ENCODE measurements at places on chromosomes 12 and 14. TPM values are rescaled to one million over a fixed set of nuclear protein-coding genes. Genes with fewer than 3 reads are reported as not detected.

The DPY19L2 gene
- 0.32 TPM for total RNA-seq

The OTOGL gene
- not detected for total RNA-seq

The FAM177A1 gene
- 32.5 TPM for total RNA-seq

The AQP6 gene
- total RNA-seq: not detected

The SSPN gene
- not detected for total RNA-seq

The NKX2-8 gene
- not detected for total RNA-seq

The LTB4R gene
- total RNA-seq: 30.5 TPM

The SYCP3 gene
- total RNA-seq: 0.36 TPM

The PDZRN4 gene
- total RNA-seq: 16.8 TPM

The INHBC gene
- total RNA-seq: 0.36 TPM

The KRT85 gene
- total RNA-seq: not detected

GRCh38 chr14:90520326-90520725 is 123.5 kb downstream of the CALM1 start:
- no peak for DNase-seq

- no peak for DNase-seq
Measured at GRCh38 chr14:91171291-91171690, 57.4 kb downstream of the DGLUCY start.

GRCh38 chr14:45084946-45085346 is 1.0 kb downstream of the PRPF39 start:
- peak; percentile 35 for DNase-seq

DNA sequence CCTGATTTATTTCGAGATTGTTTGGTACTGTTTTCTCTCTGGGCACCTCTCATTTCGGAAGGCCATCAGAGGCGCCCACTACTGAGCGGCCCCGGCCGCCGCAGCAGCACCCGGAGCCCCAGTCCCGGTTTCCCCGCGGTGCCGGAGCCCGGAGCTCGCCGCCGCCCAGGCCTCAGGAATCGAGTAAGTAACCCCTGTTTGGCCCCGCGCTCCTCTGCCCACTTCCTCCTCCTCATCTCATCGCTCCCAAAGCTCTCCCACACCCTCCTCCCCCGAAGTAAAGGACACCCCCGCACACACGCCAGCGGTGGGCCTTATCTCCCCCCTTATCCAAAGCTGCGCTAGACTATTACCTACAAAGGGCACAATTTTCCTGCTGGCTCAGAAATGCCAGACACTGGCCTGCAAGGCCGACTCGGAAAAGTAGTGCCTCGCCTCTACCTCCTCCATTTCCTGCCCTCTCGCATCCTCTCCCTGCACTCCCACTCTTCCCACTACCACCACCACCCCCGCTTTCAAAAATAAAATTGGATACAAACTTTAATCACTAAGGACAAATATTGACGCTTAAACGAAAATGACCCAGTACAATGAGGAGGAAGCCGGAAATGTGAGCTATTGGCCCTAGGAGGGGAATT is 637 bp upstream of the FOXG1 start:
- DNase-seq: no peak

GRCh38 chr12:130053651-130054069 is 108.6 kb upstream of the FZD10 start:
- no peak for DNase-seq

- no peak for DNase-seq
Measured at GRCh38 chr14:78746086-78746595, 576.0 kb downstream of the NRXN3 start.

DNA sequence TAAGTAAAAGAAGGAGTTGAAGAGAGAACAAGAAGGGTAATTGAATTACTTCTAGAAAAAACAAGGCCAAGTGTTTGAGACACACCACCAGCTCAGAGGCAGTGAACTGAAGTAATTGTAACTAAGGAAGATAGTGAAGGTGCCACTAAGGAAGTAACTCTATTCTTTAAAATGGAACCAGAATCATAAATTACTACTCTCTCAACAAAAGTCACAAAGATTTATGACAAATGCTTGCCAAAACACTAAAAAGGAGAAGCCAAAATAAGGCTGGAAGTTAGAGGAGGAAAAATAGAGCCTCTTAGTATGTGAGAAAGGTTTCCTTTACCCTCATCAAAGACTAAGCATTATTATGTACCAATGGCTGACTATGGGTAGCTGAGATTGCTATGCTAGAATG is 208.5 kb downstream of the MDGA2 start:
- DNase-seq: no peak

DNA sequence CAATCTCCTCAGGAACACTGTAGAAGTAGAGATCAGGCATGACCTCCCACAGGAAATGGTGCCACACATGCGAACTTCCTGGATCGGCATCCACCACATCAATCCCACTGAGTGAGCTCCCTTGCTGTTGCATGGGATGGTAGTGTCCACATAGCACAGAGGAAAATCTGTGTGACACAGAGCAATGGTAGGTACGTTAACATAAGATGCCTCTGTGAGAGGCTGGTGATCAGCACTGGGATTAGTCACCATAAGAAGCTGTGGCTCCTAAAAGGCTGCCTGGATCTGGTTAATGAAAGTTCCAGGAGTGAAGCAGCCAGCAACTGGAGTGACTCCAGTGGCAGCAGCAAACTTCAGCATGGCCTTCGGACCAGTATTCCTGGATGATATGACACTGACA is 21.8 kb downstream of the WDHD1 start:
- DNase-seq: no peak

DNA sequence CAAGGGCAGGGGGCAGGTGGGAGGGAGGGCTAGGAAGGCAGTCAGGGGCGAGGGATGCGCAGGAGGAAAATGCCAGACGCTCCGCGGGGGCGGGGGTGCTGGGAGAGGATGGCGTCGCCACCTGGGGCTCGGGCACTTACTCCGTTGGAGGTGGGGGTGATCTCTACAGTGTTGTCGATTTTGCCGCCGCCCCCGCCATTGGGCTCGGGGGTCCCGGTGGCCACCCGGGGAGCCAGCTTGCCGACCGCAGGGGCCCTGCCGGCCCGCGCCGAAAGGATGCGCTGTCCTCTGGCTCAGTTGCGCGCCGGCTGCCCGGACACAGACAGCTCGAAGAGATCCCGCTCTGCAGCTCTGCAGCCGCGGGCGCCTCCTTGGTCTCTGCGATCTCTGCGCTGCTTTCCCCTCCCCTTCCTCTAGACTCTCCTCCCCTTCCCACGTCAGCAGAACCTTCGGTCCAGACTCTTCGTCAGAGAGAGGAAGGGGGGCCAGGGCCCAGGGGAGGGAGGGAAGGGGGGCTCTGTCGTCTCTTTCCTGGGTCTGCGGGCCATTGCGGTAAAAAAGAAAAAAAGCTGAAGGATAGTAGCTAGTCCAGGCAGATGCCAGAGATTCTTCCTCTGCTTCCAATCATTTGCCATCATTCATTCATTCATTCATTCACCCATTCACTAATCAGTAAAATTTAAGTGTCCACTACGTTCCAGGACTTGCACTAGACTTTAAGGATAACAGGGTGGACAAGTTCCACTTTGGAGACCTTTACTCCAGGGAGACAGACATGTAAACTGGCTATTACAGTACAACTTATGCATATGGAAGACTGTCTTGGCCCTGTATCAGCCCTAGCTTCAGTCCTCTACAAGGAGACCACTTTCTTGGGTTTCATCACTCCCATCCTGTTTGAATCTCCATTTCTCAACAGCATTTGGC is at the start of gene SLC22A17:
TSS of gene SLC22A17 (minus strand) at position 382 of the 927 bp plus-strand sequence.
- no peak for DNase-seq

DNA sequence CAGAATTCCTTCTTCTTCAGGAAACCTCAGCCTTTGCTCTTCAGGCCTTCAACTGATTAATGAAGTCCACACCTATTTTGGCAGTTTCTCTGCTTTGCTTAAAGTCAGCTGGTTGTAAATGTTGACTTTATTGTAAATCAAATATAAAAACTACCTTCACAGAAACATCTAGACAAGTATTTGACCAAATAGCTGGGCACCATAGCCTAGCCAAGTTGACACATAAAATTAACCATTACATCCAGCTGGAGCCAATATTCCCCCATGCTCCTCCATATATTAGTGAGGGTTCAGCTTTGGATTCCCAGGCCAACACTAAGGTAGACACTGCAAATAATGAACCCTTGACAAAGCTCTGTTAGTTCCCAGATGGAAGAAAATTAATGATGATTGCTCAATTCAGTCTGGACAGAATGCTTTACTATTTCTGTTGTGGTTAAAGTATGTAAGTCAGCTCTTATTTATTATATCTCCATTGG is 125.5 kb downstream of the ZFP36L1 start:
- no peak for DNase-seq

- DNase-seq: no peak
Measured at GRCh38 chr14:99755068-99755405, 38.2 kb upstream of the EML1 start.

DNA sequence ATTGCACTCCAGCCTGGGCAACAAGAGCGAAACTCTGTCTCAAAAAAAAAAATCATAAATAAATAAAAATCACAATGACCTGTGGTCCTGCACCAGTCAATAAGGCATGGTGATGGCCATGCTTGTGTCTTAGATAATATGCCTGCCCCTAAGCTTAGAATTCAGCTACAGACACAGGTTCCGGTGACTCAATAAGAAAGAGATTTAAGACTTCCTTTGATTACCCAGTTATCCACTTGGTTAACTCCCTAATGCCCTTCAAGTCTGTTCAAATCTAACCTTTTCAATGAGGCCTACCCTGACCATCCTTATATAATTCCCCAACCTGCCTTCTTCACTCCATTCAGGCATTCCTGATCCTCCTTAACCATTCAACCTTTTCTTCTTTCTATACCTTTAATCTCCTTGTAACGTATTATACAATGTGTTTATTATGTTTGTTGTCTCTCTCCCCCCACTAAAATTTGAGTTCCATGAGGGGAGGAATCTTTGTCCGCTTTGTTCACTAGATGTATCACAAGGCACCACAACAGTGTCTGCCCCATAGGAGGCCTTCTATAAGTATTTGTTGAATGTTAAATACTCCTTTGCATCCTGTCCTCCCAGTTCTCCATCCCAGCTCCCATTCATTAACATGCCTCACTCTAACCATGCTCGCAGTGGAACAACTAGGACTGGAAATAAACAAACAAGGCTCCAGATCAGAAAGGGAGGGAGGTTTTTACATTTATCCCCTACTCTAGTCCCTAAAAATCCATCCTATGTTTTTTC is 8.9 kb downstream of the MAP4K5 start:
- no peak for DNase-seq

DNA sequence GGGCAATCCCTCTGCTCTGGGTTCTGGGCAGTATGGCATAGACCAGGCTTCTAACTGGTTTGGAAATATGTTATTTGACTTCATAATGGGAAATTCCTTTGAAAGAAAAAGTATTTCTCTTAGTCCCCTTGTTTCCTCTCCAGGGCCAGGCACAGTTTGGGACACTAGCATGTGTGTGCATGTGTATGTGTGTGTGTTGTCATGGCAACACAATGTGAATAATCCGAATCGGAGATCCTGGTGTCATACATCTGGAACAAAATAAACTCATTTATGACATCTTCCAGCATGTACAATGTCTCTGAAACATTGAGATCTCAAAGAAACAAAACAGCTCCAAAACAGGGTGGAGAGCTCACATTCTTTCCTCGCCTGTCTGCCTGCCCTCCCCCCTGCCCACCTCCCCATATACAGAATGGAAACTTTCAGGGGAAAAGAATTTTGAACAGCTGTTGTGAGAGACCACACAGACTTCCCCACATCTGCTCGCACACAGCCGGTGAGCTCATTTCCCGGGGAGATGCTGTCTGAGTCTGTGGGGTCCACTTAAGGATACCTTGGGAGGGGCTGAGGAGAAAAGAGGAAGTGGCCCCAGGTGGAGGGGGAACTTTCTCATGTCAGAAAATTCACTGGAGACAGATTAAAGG is 55.5 kb upstream of the PARP11 start:
- DNase-seq: no peak

GRCh38 chr12:126509572-126509971 is 1444.3 kb downstream of the AACS start:
- no peak for DNase-seq

DNA sequence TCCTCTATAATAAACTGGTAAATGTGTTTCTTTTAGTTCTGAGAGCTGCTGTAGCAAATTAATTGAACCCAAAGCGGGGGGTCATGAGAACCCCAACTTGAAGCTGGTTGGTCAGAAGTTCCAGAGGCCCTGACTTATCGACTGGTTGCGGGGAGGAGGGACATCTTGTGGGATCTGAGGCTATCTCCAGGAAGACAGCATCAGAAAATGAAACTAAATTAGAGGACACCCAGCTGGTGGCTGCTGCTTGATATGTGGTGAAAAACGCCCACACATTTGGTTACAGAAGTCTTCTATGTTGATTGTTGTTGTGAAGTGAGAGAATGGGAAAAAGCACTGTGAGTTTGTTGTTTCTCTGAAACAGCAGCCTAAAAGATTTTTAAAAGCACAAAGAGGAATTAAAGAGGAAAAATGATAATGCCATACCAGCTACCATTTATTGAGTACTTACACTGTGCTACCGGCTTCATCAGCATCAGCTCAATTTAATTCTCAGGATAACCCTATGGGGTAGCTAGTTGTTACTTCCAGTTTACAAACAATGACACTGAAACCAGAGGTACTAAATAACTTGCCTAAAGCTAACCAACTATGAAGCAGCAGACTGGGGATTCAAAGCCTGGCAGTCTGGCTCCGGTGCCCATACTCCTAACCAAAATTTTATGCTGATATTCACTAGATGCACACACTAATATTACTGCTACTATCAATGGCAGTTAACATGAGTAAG is 24.3 kb downstream of the DDX24 start:
- no peak for DNase-seq

DNA sequence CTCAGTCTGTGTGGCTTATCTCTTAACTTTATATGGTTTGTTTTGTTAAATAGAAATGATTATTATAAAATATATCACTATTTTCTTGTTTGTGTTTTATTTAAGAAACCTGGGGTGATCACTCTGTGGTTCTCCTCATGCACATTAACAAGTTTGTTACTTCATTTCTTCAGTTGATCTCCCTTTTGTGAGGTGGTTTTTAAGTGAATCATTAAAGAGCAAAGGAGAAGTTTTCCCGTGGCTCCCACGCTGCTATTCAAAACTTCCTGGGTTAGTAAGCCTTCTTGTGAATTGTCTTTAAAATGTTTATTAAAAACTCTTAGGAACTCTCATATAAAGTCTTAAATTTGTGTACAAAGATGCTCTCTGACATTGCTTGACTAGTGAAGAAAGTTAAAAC is 11.8 kb downstream of the ADIPOR2 start:
- no peak for DNase-seq

GRCh38 chr14:106879241-106879640 is 1352.9 kb downstream of the TMEM121 start:
- peak; percentile 84 for DNase-seq

DNA sequence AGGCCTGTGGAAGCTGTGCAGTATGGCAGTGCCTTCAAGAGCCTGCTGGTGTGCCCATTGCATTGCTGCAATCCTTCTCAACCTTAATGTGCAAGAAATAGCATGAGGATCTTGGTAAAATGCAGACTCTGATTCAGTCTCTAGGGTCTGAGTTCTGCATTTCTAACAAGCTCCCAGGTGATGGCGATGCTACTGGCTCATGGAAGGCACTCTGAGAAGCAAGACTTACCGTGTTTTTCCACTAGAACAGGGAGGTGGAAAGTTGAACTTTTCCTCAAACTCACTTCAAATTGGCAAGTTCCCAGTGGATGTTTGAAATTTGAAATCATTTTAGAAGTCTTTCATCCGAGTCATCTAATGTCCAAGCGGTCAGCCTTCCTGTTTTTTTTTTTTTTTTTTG is 55.5 kb downstream of the MYRFL start:
- DNase-seq: peak; percentile 28
